ENCODE measurements at places on chromosomes 6 and 20.

DNA sequence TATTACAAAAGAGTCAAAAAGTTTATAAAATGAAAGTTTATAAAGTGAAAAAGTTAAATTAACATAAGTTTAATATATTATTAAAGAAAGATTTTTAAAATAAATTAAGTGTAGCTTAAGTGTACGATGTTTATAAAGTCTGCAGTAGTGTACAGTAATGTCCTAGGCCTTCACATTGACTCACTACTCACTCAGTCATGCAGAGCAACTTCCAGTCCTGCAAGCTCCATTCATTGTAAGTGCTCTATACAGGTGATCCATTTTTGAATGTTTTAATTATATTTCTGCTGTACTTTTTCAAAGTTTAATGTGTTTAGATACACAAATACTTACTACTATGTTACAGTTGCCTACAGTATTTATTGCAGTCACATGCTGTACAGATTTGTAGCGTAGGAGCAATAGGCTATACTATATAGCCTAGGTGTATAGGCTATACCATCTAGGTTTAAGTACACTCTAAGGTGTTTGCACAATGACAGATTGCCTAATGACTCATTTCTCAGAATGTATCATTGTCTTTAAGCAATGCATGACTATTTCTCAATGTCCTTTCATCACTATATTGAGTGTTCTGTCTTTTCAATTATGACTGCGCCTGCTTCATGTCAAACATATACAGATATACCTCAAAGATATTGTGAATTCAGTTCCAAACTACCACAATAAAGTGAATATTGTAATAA, 1110.3 kb upstream of the MAP3K7 start:
- no peak for DNase-seq

GRCh38 chr6:81894788-81895271, 142.3 kb upstream of the TENT5A start:
- DNase-seq = no peak

DNA sequence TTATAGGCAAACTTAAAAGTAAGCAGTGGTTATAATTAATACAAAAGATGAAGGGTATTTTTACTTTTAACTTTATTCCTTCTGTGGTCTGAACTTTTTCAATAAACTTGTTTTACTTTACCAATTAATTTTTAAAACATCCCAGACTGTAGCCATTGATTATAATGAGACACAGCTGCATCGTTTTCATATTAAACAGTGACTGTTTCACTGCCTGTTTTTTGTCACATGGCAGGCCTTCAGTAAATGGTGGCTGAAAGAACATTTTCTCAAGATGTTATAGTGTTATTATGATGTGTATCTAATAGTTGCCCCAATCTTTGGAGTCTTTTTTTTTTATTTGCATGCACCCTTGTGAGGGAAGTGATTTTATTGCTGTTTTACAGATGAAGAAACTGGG, 95.1 kb downstream of the PLCB4 start:
- no peak for DNase-seq

- DNase-seq = no peak
Measured at GRCh38 chr20:52806918-52807317, 165.2 kb upstream of the TSHZ2 start.

GRCh38 chr6:128280960-128281359, 239.4 kb downstream of the PTPRK start:
- DNase-seq = no peak

DNA sequence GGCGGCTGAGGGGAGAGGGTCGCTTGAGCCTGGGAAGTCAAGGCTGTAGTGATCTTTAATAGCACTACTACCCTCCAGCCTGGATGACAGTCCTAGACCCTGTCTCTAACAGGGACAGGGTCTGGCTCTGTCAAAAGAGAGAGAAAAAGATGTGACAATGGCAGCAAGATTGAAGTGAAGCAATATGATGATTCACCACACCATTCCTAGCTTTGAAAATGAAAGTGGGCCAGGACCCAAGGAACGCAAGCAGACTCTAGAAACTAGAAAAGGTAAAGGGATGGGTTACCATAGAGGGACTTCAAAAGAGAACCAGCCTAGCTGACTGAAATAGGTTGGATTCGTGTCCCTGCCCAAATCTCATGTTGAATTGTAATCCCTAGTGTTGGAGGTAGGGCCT, 426.9 kb downstream of the HTR1B start:
- DNase-seq = no peak

- peak; percentile 83 for DNase-seq
Measured at GRCh38 chr6:18207438-18207837, 52.2 kb downstream of the KDM1B start.

DNA sequence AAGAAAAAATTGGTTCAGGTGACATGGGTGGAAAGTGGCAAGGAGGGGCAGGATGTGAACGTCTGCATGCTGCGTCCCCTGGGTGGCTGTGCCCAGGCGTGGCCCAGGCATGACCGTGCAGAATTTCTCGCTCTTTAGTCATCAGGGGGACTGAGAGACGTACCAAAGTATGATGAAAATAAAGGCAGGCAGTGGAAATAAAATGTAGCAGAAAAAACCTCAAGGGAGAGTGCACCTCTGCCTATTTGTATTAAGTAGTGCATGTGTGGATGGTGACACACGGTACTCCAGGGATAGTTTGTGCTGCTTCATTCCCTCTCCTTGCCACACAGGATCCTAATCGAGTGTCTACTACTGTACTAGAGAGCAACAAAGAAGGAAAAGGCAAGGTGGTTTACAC, 81.1 kb downstream of the ATP9A start:
- no peak for DNase-seq

DNA sequence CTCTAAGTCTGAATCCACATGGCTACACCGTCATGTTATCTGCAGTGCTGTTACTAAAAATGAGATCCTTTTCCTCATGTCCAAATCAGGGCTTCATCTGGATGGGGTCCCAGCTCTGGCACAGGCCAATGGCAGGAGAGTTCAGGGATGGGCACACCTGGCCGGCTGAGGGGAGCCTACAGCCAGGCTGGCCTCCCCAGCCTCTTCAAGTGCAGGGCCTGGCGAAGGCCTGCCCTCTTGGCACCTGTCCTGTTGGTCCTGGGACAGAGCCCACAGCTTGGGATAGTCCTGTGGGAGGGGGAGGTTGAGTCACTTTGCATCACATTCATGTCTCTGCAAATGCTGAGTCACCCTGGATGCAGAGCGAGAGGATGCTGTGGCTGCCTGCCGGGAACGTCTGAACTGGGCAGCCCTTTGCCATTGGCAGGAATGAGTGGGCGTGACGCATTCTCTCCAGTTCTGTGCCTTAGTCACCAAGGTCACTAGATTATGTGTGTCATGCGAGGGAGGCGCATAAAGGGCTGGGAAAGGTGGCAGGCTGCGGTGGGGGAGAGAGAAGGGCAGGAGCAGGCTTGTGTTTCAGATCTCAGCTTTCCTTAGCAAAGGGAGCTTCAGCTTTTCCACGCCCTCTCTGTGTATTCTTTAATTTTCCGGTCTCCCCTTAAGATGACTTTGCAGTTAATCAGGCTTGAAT, 223.2 kb upstream of the ECI2 start:
- no peak for DNase-seq
